ENCODE measurements at places on chromosomes 4 and X. TPM values are rescaled to one million over a fixed set of nuclear protein-coding genes. Genes with fewer than 3 reads are reported as not detected.

The PDE6B gene
- total RNA-seq: 2.3 TPM

The F11 gene
- not detected for total RNA-seq

The AFF2 gene
- total RNA-seq: 0.89 TPM

The ALB gene
- 0.41 TPM for total RNA-seq

The BGN gene
- total RNA-seq: 206 TPM

The MMRN1 gene
- 6.9 TPM for total RNA-seq

The TNMD gene
- not detected for total RNA-seq

The ITIH6 gene
- total RNA-seq: not detected

The SUPT20HL1 gene
- total RNA-seq: not detected

The PNMA6A gene
- 1.7 TPM for total RNA-seq

The TASL gene
- 0.59 TPM for total RNA-seq

The MAGEB2 gene
- total RNA-seq: not detected

The TCP11X2 gene
- total RNA-seq: not detected

The GATA1 gene
- 0.20 TPM for total RNA-seq

The SRPK3 gene
- total RNA-seq: 19.4 TPM

The WDR17 gene
- total RNA-seq: 0.63 TPM

The TRIML2 gene
- not detected for total RNA-seq

The APLN gene
- 2.3 TPM for total RNA-seq

The PFKFB1 gene
- total RNA-seq: not detected

The CNGA1 gene
- total RNA-seq: 0.24 TPM

The RAB9B gene
- total RNA-seq: 21.1 TPM

The C4orf51 gene
- not detected for total RNA-seq

The COL4A6 gene
- total RNA-seq: 4.6 TPM
